ENCODE measurements at places on chromosomes 3 and 15.

DNA sequence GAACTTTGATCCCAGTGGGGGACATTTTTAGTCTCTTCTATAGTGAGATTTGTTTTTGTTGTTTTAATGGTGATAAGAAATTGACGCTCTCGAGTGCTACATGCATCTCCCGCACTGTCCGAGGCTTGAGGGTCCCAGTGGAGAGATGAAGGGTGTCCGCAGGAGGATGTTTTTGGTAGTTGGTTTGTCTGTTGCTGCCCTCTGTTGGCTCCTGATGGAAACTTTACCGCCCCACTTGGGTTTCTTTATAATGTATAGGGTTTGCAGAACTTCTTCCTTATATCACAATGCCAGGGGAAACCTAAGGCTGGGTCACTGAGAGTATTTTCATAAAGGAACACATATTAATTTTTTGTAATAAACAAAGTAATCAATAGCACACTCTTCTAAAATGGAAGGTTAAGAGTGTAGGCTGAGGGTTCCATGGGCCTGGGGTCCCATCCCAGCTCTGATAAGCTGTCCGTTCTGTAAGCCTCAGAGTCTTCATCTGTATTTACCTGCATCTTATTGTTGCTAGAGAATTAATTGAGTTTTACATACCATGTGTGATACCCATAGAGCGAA, 185.3 kb upstream of the FEZF2 start:
- DNase-seq = no peak

GRCh38 chr3:191753196-191753595, 292.2 kb downstream of the PYDC2 start:
- DNase-seq = no peak

- no peak for DNase-seq
These were observed 80.6 kb upstream of the PRR20G start for GRCh38 chr3:127368186-127369032.

DNA sequence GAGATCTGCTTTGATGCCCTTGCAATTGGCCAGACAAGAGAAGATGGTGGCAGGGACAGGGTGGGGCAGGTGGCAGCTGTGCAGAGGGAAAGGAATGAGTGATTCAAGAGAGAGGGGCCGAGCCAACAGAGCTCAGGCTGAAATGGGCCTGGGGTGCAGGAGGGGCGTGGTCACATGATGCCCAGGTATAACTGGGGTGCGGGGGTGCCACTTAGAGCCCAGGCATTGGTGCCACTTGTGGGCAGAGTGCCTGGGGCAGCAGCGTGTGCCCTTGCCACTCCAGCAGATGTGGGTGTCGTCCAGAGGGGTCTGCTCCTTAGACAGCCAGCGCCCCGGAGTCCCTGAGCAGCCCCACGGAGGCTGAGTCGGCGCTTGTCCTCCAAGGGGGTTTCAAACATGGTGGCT, 88.7 kb downstream of the PLXNA1 start:
- DNase-seq = no peak

- no peak for DNase-seq
These were observed 593.3 kb downstream of the FHIT start for GRCh38 chr3:60657972-60658371.

- no peak for DNase-seq
These were observed 40.7 kb downstream of the PTPN9 start for GRCh38 chr15:75538376-75538775.

DNA sequence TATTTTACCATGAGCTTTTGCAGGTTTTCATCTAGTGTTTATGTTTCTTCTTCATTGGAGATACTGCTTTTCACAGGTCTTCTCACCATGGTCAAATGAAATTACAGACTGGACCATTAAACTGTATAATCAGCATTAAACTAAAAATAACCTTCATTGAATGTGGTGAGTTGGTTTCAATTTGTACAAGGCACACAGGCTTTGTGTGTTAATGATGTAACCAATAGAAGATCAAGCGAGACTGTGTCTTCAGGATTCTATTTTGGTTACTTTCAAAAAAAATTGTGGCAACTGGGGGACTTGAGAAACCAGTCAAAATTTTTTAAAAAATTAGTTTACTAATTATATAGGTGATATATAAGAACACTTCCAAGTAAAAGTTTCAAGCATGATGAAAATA, 54.3 kb upstream of the GCSAM start:
- no peak for DNase-seq

GRCh38 chr3:66655044-66655443, 154.2 kb upstream of the LRIG1 start:
- DNase-seq = no peak

GRCh38 chr3:74630602-74631001, 16.1 kb upstream of the CNTN3 start:
- no peak for DNase-seq

GRCh38 chr3:168025076-168025475, 70.6 kb downstream of the GOLIM4 start:
- no peak for DNase-seq

- no peak for DNase-seq
These were observed 183.3 kb downstream of the PYDC2 start for GRCh38 chr3:191644291-191644690.
